ENCODE measurements at places on chromosomes 2 and 18. TPM values are rescaled to one million over a fixed set of nuclear protein-coding genes. Genes with fewer than 3 reads are reported as not detected.

GRCh38 chr2:3613524-3613905, 18.6 kb downstream of the COLEC11 start:
- no peak overlapping the region for H3K27ac ChIP-seq
- no peaks in the 10 kb centered on the region for H3K4me1 ChIP-seq
- no peak overlapping the region for H3K4me3 ChIP-seq
- DNase-seq, result no peak
- H3K27me3 ChIP-seq, result no peaks in the 10 kb centered on the region

DNA sequence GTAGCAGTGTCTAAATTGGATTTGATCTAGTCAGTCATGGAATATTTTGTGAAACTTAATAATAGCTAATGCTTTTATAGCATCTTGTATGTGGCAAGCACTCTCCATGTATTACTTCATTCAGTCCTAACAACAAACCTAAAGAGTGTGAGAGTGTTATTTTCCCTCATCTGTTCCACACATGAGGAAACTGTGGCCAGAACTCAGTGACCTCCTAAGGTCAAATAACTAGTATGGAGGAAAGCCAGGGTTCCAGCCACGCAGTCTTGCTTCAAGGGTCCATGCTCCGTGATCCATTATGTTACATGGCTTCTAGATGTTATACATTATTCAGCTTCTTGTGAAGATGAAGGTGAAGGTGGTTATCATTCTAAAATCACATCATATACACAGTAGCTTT, 45.5 kb downstream of the TWSG1 start:
- no peaks in the 10 kb centered on the region for H3K27me3 ChIP-seq
- no peaks in the 10 kb centered on the region for H3K4me1 ChIP-seq
- no peak overlapping the region for H3K4me3 ChIP-seq
- no peak overlapping the region for H3K27ac ChIP-seq
- no peak for DNase-seq

GRCh38 chr2:38600921-38601455, 1.7 kb downstream of the HNRNPLL start:
- no peak overlapping the region for H3K27ac ChIP-seq
- no peak for DNase-seq
- H3K36me3 ChIP-seq, result no peaks in the 10 kb centered on the region
- H3K4me1 ChIP-seq, result peaks cover 28% of the 10 kb centered on the region
- H3K4me3 ChIP-seq, result peak overlapping the region; percentile 99

GRCh38 chr2:111695441-111696007, 188.5 kb downstream of the ANAPC1 start:
- DNase-seq, result no peak
- H3K36me3 ChIP-seq, result no peaks in the 10 kb centered on the region
- no peak overlapping the region for H3K27ac ChIP-seq
- H3K27me3 ChIP-seq, result no peaks in the 10 kb centered on the region
- H3K4me3 ChIP-seq, result no peak overlapping the region

Gene ZNF236
- total RNA-seq, result 10.4 TPM

Gene RAB6C
- 0.05 TPM for total RNA-seq

Gene GCA
- total RNA-seq, result 38.9 TPM

All from thymus (tissue), 14 donors.